ENCODE measurements at places on chromosomes 11 and 22.

- DNase-seq = no peak
Observed at GRCh38 chr11:133305208-133305956, 226.9 kb downstream of the OPCML start.

DNA sequence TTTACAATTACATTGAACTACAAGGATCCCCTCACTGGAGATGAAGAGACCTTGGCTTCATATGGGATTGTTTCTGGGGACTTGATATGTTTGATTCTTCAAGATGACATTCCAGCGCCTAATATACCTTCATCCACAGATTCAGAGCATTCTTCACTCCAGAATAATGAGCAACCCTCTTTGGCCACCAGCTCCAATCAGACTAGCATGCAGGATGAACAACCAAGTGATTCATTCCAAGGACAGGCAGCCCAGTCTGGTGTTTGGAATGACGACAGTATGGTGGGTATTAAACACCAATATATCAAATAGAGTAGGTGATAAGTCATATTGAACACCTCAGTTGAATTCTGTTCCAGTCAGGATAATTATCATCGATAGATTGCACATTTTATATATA lies 4.4 kb downstream of the FBXO7 start:
- no peak for DNase-seq

DNA sequence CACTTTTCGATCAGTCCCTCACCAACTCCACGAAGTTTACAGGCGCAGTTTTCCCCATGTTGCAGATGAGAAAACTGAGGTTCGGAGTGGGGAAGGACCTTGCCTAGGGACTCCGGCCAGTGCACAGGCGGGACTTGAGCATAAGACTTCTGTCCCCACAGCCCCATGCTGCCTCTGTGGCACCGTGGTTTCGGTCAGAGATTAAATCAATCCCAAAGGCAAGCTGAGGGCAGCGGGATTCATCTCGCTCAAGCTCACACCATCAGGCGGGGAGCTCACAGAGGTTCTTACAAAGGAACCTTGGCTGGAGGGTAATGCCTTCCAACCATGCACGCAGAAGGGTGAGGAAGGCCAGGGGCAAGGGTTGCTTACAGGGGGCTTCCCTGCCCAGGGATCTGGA lies 115.5 kb downstream of the PHF21B start:
- DNase-seq = no peak

- DNase-seq = no peak
Observed at GRCh38 chr22:23243006-23243573, 62.8 kb downstream of the BCR start.

- DNase-seq = no peak
Observed at GRCh38 chr11:34264303-34265110, 93.3 kb downstream of the ABTB2 start.

DNA sequence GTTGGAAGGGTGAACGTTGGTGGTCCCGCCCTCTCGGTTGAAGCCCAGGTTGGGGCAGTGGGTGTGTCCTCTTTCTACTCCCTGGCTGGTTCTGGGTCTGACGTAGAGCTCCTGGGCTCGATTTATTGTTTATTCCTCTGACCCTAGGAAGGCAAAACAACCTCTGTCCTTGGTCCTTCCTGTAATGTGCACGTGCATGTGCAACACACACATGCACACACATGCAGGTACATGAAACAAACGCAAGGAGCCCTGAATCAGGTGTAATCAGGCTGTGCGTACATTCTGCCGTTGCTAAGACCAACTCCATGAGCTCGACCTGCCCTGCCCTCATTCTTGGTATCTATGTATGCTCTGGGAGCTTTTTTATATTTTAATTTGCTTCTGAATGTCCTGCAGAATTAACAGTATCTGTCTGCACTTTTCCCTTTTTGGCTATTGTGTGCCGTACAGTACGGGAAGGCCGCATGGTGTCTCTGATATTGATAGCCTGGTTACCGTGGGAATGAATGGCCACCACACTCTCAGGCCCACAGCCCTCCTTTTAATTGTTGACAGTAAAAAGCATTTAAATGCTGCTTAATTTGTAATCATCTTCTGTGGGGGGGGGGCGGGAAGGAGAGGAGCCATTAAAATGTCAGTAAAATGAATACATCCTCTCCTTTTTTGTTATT lies 66.0 kb upstream of the NNMT start:
- DNase-seq = no peak

- no peak for DNase-seq
Observed at GRCh38 chr11:85040166-85040565, 587.0 kb downstream of the DLG2 start.

DNA sequence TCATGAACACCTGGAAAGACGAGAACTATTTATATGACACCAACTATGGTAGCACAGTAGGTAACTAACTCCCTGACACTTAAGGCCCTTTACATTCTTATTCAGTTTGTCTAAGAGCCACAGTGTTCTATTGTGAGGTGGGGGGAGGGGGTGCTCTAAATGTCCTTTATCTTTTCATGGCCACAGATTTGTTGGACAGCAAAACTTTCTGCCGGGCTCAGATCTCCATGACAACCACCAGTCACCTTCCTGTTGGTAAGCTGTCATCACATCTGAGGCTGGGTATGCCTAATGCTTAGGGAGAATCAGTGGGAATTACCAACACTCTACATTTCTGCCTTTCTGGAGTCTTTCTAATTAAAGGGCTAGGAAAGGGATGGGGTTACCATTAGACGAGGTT lies 30.7 kb downstream of the EHF start:
- no peak for DNase-seq

DNA sequence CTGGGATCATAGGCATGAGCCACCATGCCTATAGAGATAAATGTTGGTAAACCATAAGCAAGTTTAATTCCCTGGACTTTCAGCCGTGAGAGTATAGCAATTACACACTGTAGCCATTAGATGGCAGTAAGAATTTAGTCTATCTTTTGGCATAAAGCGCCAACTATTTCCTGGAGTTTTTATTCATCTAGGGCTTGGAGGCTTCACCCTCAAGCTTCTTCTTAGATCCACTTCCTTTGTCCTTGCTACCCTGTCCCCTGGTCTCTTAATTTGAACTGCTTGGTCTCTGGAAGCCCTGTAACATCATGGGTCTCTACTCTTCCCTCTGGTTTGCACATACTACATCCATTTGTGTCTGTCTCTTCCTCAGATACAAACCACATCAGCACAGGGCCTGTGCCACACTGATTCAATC lies 38.2 kb downstream of the OR10A6 start:
- DNase-seq = no peak

GRCh38 chr22:31611061-31611760 lies 50.8 kb downstream of the PISD start:
- no peak for DNase-seq

DNA sequence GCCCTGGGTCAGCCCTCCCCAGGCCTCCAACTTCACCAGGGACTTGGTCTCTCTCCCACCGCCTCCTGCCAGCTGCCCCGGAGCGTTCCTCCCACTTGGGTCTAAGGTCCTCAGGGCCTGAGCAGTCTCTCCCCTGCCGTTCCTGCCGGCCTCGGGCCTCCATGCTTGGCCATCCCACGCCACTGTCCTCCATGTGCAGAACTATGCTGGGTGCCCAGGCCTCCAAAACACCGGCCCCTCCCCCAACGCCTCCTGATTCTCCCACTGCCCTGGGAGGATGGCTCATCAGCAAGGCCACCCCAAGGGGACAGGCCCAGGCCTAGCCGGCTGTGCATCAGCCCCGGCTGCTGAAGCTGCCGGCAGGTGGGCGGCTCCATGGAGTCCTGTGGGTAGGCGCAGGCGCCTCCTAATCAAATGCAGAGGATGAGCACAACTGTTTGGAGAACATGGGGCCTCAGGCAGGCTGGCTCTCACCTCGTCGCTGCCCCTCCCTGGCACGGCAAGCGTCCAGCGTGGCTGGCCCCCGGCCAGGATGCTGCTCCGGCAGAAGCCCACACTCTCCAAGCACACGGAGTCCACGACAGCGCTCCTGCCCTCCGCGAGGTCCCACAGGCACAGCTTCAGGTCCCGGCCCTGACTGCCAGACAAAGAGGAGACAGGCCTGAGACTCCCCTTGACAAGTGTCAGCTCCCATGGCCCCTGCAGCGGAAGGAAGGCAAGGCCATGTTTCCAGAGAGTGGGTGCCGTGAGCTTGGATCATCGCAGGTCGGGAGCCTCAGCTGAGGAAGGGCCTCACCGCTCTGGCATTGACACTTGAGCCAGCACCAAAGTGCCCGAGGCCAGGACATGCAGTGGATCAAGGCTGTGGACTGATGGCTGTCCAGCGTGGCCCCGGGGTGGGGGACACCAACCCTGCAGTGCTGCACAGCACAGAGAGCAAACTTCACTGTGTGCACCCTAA lies 42.6 kb downstream of the GNB1L start:
- DNase-seq = no peak
